Lower lobe of right lung (tissue), 2 donors: ENCODE measurements at places on chromosomes 5 and 9. TPM values are rescaled to one million over a fixed set of nuclear protein-coding genes. Genes with fewer than 3 reads are reported as not detected.

The GABRA6 gene
- total RNA-seq, result not detected

GRCh38 chr9:20664501-20664900 is 19.6 kb upstream of the FOCAD start:
- no peaks in the 10 kb centered on the region for H3K36me3 ChIP-seq
- no peaks in the 10 kb centered on the region for H3K27me3 ChIP-seq
- peaks cover 7% of the 10 kb centered on the region for H3K4me1 ChIP-seq
- no peak for DNase-seq
- no peak overlapping the region for H3K4me3 ChIP-seq
- H3K27ac ChIP-seq, result no peak overlapping the region

DNA sequence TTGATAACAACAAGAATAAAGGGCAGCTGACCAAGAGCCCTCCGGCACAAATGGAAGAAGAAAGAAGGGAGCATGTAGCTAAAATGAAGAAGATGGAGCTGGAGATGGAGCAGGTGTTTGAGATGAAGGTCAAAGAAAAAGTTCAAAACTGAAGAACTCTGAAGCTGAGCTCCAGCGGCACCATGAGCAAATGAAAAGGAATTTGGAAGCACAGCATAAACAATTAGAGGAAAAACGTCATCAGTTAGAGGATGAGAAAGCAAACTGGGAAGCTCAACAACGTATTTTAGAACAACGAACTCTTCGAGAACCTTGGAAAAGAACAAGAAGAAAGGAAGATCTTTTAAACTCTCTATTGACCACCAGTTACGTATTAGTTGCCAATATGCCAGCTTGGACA is 100.9 kb downstream of the GABBR2 start:
- H3K4me1 ChIP-seq, result no peaks in the 10 kb centered on the region
- no peaks in the 10 kb centered on the region for H3K27me3 ChIP-seq
- H3K36me3 ChIP-seq, result no peaks in the 10 kb centered on the region
- H3K27ac ChIP-seq, result no peak overlapping the region
- no peak overlapping the region for H3K4me3 ChIP-seq

The KLF9 gene
- total RNA-seq, result 76.9 TPM

GRCh38 chr5:52791366-52791765 is 3.6 kb downstream of the ITGA1 start:
- no peaks in the 10 kb centered on the region for H3K36me3 ChIP-seq
- H3K27ac ChIP-seq, result no peak overlapping the region
- H3K4me3 ChIP-seq, result peak overlapping the region; percentile 72
- H3K4me1 ChIP-seq, result peaks cover 28% of the 10 kb centered on the region

The PRDM9 gene
- not detected for total RNA-seq

- no peak overlapping the region for H3K4me3 ChIP-seq
- H3K36me3 ChIP-seq, result no peaks in the 10 kb centered on the region
- DNase-seq, result peak; percentile 91
- peaks cover 23% of the 10 kb centered on the region for H3K4me1 ChIP-seq
- peak overlapping the region; percentile 78 for H3K27ac ChIP-seq
These were observed 165.6 kb upstream of the IER5L start for GRCh38 chr9:129343424-129344375.

GRCh38 chr9:137665226-137665625 is 46.4 kb downstream of the EHMT1 start:
- DNase-seq, result no peak
- H3K27ac ChIP-seq, result no peak overlapping the region
- H3K36me3 ChIP-seq, result peaks cover 8% of the 10 kb centered on the region

DNA sequence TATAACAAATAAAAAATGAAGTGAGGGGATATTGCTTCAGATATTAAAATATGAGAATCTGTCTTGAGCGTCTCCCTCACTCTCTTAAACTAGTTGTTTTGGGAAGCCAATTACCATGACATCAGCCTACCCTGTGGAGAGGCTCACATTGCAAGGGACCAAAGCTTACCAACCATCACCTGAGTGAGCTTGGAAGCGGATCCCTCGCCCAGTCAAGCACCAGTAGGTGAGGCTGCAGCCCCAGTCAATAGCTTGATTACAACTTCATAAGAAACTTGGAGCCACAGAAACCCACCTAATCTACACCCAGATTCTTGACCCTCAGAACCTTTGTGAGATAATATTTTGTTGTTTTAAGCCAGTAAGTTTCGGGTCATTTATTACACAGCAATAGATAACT is 206.2 kb downstream of the CEMIP2 start:
- H3K36me3 ChIP-seq, result no peaks in the 10 kb centered on the region
- no peak overlapping the region for H3K4me3 ChIP-seq
- H3K27ac ChIP-seq, result no peak overlapping the region
- H3K4me1 ChIP-seq, result no peaks in the 10 kb centered on the region
- H3K27me3 ChIP-seq, result no peaks in the 10 kb centered on the region

GRCh38 chr9:81814794-81815464 is 113.3 kb upstream of the SPATA31D4 start:
- peaks cover 19% of the 10 kb centered on the region for H3K4me1 ChIP-seq
- no peak overlapping the region for H3K4me3 ChIP-seq
- DNase-seq, result no peak

The PKD2L2 gene
- total RNA-seq, result not detected

DNA sequence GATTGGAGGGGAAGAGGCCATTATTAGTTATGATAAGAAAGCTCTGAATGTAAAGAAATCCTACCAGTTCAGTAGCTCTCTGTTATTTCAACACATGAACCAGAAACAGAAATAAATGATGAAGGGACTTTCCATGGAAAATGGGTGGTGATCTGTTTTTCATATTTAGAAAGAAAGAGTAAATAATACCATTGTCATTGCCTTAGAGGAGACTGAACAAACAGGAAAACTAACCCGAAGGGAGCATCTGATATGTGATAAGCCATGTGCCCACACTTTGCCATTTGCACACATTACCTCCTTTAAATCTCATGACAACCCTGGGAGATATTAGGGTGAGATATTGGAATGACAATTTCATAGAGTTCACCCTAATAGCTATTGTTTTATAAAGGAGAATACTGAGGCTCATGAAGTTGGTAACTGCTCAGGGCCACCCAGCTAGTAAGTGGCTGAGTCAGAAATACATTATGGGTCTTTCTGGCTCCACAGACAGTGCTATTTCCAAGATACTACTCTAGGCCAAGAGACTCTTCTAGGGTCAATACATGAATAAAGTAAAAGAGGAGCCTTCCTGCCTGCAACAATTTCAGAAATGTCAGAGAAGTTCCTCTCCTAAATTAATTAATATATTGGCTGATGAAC is 111.0 kb upstream of the SLIT3 start:
- H3K27me3 ChIP-seq, result no peaks in the 10 kb centered on the region
- H3K4me1 ChIP-seq, result no peaks in the 10 kb centered on the region
- no peaks in the 10 kb centered on the region for H3K36me3 ChIP-seq
- no peak overlapping the region for H3K27ac ChIP-seq
- DNase-seq, result no peak

GRCh38 chr9:8365029-8365428 is 565.5 kb upstream of the DMAC1 start:
- no peaks in the 10 kb centered on the region for H3K4me1 ChIP-seq
- no peaks in the 10 kb centered on the region for H3K36me3 ChIP-seq
- no peaks in the 10 kb centered on the region for H3K27me3 ChIP-seq
- no peak for DNase-seq

The NPR3 gene
- 35.8 TPM for total RNA-seq

The C9orf85 gene
- total RNA-seq, result 11.1 TPM

The SOX30 gene
- not detected for total RNA-seq

- H3K36me3 ChIP-seq, result no peaks in the 10 kb centered on the region
- H3K27me3 ChIP-seq, result no peaks in the 10 kb centered on the region
- H3K4me1 ChIP-seq, result no peaks in the 10 kb centered on the region
- no peak overlapping the region for H3K4me3 ChIP-seq
- H3K27ac ChIP-seq, result no peak overlapping the region
- DNase-seq, result no peak
These were observed 292.6 kb downstream of the ZSWIM6 start for GRCh38 chr5:61624553-61625136.

The LHX3 gene
- not detected for total RNA-seq

The ANKRD31 gene
- 0.27 TPM for total RNA-seq

The SLC46A2 gene
- total RNA-seq, result 13.7 TPM

DNA sequence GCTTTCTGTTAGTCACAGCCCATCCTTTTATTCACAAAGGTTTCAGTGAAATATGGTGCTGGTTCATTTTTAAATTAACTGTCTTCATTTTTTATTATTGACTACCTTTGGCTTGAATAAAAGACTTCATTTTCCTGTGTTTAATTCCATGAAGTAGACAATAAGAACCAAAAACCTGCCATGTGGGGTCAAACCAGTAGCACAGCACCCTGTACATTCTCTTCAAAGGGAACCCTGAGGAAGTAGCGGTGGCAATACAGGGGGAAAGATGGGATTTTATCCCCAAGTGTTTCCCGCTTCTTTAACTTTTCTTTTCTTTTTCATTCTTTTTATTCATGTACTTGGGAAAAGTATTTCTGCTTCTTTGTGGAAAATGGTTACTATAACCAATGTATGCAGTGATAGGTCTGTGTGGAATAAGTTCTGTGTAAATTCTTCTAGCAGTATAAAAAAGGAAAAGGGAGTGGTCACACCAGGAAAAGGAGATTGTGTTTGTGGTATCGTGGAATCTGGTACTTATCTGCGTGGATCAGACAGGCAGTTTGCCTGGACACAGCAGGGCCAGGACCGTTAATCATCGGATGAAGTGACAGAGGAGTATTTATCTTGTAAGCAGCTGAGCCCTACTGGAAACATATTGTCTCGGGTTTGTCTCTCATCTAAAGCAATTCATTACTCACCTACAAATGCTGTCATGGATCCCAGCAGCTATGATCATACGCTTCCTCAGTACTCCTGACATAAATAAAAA is 94.2 kb downstream of the PPIC start:
- no peak overlapping the region for H3K4me3 ChIP-seq
- H3K4me1 ChIP-seq, result peaks cover 23% of the 10 kb centered on the region
- H3K27me3 ChIP-seq, result no peaks in the 10 kb centered on the region
- no peak for DNase-seq
- H3K27ac ChIP-seq, result no peak overlapping the region

The TMEM215 gene
- 0.09 TPM for total RNA-seq

DNA sequence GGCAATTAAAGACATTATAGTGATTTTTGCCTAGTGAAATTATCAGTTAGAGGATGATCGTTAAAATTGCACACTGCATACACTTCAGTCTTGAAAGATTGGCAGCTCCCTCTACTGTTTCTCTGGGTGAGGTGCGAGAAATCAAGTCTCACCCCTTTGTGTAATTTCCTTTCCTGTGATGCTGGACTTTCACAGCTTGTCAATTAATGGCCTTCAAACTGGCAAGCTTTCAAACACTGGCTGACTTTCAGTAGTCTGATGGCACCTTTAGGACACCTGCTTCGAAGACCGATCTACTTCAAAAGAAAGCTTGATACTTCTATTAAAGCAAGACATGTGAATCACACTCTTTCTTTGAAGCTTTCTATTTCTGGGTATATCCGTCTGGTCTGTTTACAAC is 706.7 kb upstream of the PTPRD start:
- no peaks in the 10 kb centered on the region for H3K27me3 ChIP-seq
- no peaks in the 10 kb centered on the region for H3K4me1 ChIP-seq
- DNase-seq, result no peak
- no peak overlapping the region for H3K27ac ChIP-seq
- H3K36me3 ChIP-seq, result no peaks in the 10 kb centered on the region
- no peak overlapping the region for H3K4me3 ChIP-seq

- no peaks in the 10 kb centered on the region for H3K27me3 ChIP-seq
- H3K4me1 ChIP-seq, result no peaks in the 10 kb centered on the region
- DNase-seq, result no peak
- no peaks in the 10 kb centered on the region for H3K36me3 ChIP-seq
These were observed 84.9 kb upstream of the IL7R start for GRCh38 chr5:35771839-35772238.

The FIBCD1 gene
- total RNA-seq, result 1.3 TPM

DNA sequence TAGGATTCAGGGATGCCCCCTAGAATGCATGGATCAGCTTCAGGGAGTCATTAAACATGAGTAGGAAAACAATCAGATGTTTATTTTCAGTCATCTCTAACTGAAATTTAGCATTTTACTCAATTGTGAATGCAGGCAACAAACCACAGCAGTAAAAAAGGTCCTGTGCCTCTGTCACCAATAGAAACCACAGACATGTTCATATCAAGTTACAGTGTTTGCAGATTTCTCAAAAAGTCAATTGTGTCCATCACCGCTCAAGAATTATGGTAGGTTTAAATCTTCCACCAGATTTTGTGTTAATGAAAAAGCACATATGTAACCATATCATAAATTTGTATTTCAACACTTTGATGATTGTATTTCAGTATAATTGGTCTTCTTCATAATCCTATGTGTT is 68.4 kb upstream of the SLC1A1 start:
- H3K27me3 ChIP-seq, result no peaks in the 10 kb centered on the region
- H3K4me3 ChIP-seq, result no peak overlapping the region
- no peak for DNase-seq
- H3K27ac ChIP-seq, result no peak overlapping the region
- peaks cover 14% of the 10 kb centered on the region for H3K4me1 ChIP-seq

- no peaks in the 10 kb centered on the region for H3K27me3 ChIP-seq
- H3K4me1 ChIP-seq, result peaks cover 5% of the 10 kb centered on the region
- H3K36me3 ChIP-seq, result no peaks in the 10 kb centered on the region
- no peak overlapping the region for H3K4me3 ChIP-seq
These were observed 177.3 kb upstream of the DMAC1 start for GRCh38 chr9:7976856-7977255.

- no peaks in the 10 kb centered on the region for H3K4me1 ChIP-seq
- H3K27me3 ChIP-seq, result no peaks in the 10 kb centered on the region
- H3K27ac ChIP-seq, result no peak overlapping the region
- H3K4me3 ChIP-seq, result no peak overlapping the region
- no peak for DNase-seq
- no peaks in the 10 kb centered on the region for H3K36me3 ChIP-seq
These were observed 22.8 kb upstream of the CRHBP start for GRCh38 chr5:76930083-76930482.

GRCh38 chr5:18433336-18433735 is 799.1 kb downstream of the TAF11L14 start:
- no peaks in the 10 kb centered on the region for H3K36me3 ChIP-seq
- no peak overlapping the region for H3K27ac ChIP-seq
- no peak for DNase-seq
- no peaks in the 10 kb centered on the region for H3K27me3 ChIP-seq

The FCN2 gene
- not detected for total RNA-seq

GRCh38 chr5:98397081-98397480 is 376.4 kb upstream of the RGMB start:
- H3K36me3 ChIP-seq, result no peaks in the 10 kb centered on the region
- no peaks in the 10 kb centered on the region for H3K4me1 ChIP-seq
- H3K27ac ChIP-seq, result no peak overlapping the region
- H3K4me3 ChIP-seq, result no peak overlapping the region
- no peak for DNase-seq
